ENCODE measurements at places on chromosomes 5 and 9.

- no peak for DNase-seq
Observed at GRCh38 chr5:109307951-109308350, 101.8 kb downstream of the PJA2 start.

- DNase-seq = no peak
Observed at GRCh38 chr9:68455451-68455850, 85.2 kb downstream of the TMEM252 start.

GRCh38 chr5:67089200-67089725, 107.3 kb downstream of the CD180 start:
- DNase-seq = no peak

GRCh38 chr5:174154559-174154958, 109.1 kb downstream of the NSG2 start:
- no peak for DNase-seq

- DNase-seq = no peak
Observed at GRCh38 chr5:39206630-39207321, 12.6 kb downstream of the FYB1 start.

DNA sequence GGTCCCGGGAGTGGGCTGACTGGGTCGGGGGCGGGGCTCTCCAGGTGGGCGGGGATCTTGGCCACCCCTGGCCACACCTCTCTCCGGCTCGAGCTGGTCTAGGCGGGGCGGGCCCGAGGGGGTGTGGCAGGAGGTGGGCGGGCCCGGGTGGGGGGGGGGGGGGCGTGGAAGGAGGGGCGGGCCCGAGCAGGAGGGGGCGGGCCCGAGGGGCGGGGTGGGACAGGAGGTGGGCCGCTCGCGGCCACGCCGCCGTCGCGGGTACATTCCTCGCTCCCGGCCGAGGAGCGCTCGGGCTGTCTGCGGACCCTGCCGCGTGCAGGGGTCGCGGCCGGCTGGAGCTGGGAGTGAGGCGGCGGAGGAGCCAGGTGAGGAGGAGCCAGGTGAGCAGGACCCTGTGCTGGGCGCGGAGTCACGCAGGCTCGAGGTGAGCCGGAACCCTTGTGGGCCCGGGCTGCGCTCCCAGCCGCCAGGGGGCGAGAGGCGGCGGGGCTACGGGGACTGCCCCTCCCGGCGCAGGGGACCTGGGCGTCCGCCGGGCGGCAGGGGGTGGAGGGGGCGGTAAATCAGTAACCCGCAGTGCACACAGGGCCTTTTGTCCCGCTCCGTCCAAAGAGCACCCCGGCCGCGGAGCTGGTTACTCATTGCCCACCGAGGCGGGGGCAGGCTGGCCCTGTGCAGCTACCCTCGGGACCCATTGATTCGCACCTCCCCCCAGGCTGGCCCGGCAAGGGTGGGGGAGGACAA, at the start of gene FGFR4:
Gene FGFR4 (plus strand): TSS at position 262 of the 744 bp plus-strand sequence. CDS start 2,688 bp downstream, outside the sequence.
- peak; percentile 45 for DNase-seq

- no peak for DNase-seq
Observed at GRCh38 chr9:70696694-70697335, 282.4 kb upstream of the KLF9 start.

DNA sequence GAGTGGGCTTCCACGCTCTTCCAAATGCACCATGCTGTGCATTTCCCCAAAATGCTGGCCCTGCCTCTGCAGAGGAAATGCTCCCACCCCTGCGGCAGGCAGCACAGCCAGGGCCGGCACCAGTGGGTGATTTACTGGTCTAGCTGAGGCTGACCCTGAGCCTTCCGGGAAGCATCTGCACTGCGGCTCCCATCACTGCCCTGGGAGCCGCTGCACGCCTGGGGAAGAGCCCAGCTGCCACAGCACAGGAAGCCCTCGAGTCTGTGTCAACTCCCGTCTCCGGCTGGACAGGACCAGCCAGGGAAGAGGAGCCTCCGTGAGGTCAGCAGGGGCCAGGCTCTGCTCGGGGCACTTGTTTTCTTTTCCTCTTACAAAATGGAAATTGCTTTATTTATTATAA, 25.1 kb upstream of the EEIG1 start:
- no peak for DNase-seq

DNA sequence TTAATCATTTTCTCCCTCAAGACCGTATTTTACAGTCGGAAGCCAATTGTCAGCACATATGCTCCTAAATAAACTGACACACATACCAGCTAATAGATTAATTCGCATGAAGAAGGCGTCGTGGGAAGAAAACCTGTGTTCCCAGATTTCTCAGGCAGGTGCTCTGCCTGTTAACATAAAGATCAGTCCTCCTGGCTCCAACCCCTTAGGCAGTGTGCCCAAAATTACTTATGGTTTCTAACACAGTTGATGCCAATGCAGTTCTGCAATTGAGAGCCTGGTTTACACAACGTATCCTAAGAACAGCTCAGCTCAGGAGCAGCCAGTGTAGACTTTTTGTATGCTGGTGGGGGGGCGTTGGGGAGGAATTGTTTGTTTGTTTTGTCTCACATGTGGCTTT, 208.3 kb downstream of the ENC1 start:
- DNase-seq = no peak

GRCh38 chr5:16797951-16798350, 138.1 kb downstream of the MYO10 start:
- DNase-seq = no peak

DNA sequence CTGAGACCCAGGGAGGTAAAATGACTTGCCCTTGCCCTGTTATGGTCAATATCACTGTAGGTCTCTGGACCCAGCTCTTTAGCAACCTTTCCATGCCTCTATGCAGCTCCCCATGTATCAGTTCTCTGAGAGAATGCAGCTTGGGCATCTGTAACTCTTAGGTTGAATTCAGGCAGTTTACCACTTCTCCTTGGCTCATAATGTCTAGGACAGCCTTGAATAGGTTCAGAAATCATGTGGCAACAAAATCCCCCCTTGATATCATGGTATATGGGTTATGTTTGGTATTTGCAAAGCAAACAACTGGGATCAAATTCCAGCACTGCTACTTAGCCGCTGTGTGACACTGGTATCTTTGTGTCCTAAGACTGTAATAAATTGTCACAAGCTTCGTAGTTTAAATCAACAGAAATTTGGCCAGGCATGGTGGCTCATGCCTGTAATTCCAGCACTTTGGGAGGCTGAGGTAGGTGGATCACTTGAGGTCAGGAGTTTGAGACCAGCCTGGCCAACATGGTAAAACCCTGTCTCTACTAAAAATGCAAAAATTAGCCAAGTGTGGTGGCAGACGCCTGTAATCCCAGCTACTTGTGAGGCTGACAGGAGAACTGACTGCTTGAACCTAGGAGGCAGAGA, 10.7 kb upstream of the SUB1 start:
- no peak for DNase-seq

- DNase-seq = no peak
Observed at GRCh38 chr5:122056913-122057312, 21.1 kb downstream of the LOX start.

- no peak for DNase-seq
Observed at GRCh38 chr5:102385365-102385764, 89.3 kb upstream of the SLCO4C1 start.

GRCh38 chr9:82367016-82367415, 378.4 kb downstream of the SPATA31D1 start:
- no peak for DNase-seq

DNA sequence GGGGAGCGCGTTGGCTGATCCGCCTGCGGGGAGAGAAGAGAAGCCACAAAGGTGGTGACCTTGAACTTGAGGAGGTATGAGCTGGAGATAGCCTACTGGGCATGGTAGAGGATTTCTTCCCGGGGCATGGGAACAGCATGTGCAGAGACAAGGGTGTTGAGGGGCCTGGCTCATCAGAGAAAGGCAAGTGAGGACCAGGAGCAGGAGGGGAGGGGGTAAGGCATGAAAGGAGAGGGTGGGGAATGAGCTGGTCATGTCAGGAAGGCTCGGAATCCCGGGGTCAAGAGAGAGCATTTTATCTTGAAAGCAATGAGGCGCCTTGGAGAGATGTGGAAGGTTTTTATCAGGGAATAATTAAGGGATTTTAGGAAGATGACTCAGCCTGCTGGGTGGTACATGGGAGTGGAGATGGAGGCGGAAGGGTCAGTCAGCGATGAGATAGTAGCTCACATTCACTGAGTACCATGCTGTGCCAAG, 121.1 kb downstream of the LHX2 start:
- no peak for DNase-seq

DNA sequence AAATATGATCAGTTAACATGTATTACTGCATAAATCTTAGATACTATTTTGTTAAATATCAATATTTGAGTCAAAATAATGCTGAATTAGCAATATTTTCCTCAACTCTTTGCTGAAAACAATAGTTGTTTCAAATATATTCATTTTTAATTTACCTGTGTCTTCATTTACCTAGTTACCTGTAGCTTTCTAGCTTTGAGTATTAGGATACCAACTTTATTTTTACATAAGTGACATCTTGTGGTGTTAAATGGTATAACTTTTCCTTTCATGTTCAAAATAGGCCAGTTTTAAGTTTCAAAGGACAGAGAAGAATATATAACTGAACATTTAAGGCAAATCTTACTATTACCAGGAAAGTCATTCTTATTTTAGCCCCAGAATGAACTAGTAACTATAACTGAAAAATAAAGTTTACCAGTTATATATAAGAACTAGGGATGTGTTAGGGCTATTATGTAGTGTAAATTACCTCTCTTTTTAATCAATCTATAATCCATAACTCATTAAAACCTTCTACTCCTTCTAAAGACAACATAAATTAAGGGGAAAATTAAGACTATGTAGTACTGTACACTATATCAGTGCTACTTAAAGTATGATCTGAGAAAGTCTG, 25.3 kb downstream of the AP3B1 start:
- no peak for DNase-seq

DNA sequence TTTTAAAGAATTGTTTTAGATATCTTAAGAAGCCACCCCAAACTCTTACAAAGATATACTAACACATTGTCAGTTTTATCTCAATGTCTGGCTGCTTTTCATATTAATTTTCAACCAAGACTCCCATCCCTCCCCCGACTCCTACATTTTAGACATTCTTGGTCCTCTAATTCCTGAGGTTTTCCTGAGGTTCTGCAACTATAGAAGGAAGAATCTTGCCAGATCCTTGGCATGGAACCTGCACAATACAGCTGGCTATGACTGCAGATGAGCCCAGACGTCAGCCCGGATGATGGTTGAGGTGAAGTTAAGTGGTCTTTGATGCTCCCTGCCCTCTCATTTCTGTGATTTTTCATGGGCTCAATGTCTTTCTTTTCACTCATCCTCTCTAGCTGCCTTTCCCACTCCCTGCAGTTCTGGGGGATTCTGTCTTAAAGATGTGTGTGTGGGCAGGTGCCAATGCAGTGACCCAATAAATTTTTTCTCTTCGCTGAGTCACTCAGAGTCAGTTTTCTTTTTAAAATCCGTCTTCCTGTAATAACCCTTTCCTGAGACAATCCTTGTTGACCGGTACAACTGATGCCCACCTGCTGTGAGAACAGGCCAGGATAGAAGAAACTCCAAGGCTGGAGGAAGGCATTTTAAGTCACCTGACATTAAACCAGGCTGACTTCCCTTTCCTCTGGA, 237.8 kb upstream of the GAS1 start:
- no peak for DNase-seq

- no peak for DNase-seq
Observed at GRCh38 chr9:69999315-69999714, 44.3 kb upstream of the MAMDC2 start.
